Nucleus accumbens (tissue), 56 donors: ENCODE measurements at places on chromosomes 13 and 19.

DNA sequence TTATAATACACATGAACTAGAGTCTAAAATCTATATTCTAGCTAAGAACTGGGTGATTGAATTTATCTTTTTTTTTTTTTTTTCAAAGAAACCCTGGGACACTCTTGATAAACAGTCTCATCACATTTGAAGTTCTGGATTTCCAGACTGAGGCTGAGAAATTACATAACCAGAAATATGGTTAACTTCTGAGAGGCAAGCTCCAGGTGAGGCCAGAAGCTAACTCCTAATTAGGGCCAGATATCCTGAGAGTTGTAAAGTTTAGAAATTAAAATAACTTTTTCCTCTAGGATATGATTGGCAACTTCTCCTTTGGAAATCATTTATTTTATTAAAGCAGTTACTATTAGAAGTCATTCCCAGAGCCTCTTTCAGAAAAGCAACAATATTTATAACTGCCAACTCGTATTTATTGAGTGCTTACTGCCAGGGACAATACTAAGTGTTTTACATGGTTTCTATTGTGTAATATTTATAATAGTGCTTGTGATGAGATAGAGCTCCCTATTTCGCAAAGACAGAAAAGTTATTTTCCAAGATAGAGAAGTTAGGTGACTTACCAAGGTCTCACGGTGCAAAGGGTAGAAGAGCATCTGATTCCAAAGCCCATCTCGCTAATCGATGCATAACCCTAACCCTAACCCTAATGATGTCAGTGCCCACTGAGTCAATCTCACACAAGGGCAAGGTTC lies 187.7 kb downstream of the DCT start:
- DNase-seq = no peak

DNA sequence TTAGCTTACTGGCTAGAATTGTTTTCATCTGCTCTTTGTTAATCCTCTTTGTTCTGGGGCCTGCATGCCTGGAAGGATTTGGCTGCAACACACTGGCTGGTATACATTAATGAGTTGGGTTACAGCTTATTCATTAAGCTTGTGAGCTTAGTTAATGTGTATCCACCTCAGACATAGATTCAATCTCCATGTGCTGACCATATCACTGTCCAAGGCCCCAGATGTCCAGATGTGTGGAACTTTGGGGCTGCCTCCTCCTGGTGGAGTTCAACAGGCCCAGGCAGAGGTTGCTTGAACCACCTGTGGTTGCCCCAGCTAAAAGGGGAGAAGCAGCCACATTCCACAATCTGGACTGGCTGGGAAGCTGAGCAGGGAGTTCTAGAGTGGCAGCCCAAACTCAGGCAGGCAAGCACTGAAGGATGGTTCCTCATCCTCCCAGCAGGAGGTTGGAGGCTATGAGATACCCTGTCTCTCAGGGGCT lies 5.4 kb downstream of the DIAPH3 start:
- DNase-seq = no peak

DNA sequence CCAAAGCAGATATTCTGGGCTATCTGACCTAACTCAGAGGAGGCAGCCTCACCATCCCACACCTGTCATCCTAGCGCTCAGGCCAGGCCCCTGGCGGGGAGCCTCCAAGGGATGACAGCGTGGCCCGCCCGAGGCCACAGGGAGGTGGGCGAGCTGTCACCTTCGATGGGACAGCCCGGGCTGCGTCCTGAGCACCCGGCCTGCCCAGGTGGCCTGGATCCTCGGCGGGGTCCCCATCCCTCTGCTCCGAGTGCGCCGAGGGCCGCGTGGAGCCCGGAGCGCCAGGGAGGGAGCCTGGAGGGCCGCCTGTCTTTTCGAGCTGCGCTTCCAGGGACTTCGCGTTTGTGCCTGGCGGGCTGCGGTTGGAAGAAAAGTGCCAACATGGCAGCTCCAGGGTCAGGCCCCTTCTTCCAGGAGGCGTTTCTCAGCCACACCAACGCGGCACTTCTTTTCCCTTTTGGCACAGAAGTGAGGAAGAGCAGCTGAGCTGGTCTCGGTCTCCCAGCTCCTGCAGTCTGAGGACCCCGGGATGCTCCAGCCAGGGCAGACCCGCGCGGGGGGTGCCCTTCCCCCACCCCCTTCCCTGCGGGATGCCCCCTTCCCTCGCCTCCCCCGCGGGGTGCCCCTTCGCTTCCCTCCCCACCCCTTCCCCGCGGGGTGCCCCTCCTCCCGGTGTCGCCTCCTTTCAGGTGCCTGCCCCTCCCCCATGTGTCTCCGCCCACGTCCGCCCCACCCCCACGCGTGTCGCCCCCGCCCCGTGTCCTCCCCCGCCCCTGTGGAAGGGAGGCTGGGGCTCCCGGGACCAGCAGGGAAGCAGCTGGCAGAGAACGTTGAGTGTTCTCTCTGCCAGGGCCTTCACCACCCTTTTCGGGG lies 42.3 kb downstream of the GJA3 start:
- peak; percentile 67 for DNase-seq

DNA sequence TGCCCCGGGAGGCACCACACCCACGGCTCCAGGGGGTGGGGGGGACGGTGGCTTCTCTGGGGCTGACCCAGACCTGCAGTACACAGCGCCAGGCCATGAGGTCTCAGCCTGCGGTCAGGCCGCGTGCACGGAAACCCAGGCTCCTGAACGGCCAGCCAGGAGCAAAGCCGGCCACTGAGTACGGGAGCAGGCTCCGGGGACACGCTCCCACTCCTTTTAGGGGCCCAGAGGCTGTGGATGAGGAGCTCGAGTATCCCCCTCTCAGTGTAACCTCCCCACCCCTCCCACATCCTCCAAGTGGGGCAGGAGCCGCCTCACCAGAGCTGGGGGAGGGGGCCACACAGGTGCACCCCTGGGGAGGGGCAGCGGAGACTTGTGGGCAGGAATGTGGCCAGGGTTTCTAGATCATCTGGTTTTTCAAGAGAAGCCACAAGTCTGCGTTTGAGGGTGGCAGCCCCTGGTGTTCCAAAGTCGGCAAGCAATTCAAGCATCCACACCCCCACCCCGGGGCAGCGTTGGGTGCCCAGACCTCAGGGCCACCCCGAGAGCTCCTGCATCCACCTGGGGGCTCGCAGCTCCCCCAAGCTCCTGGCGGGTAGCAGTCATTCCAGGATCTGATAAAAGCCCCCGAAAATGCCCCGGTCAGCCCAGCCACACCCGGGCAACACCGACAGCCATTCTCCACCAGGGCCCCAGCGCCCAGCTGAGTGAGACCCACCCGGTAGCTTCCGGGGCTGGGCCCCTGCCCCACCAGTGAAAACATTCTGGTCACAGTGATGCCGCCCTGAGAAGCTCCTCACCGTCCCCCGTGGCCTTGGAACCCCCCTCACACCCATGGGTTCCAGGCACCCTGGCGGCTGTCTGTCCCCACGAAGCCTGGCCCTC lies 6.1 kb downstream of the SBNO2 start:
- DNase-seq = no peak

- no peak for DNase-seq
These were observed 437.3 kb upstream of the HTR2A start for GRCh38 chr13:47334173-47334572.

DNA sequence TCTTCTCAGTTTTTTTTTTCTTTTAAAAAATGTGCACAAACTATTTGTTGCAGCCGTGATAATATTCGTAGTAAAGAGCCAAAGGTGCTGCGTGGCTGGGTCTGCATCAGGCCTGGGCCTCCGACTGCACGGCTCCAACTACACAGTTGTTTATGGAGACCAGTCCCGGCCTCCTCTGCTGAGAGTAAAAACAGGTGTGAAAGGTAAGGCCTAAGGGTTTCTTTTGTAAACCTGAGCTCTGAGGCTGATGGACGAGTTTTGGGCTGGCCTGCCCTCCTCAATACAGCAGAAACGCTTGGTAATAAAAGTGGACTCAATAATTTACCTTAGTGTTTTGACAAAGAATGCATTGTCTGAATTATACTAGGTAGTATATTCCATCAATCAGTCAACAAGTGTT lies 3.9 kb downstream of the MBNL2 start:
- no peak for DNase-seq

DNA sequence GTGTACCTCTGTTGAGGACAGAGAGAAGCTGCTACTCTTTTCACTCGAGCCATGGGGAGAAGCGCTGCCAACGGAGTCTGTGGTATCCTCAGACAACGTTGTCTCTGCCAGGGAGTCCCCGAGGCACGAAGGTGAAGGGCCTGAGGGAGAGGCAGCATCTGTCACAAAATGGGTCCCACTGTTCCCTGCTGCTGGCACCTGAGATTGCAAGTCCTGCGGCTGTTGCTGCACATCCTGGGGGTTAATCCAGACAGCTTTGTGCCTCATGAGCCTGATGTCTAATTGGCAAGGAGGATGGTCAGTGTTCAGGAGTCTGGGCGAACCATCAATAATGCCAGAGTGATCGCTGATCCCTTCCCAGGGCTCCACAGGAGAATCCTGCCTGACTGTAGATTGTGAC lies 15.0 kb downstream of the RUBCNL start:
- no peak for DNase-seq

DNA sequence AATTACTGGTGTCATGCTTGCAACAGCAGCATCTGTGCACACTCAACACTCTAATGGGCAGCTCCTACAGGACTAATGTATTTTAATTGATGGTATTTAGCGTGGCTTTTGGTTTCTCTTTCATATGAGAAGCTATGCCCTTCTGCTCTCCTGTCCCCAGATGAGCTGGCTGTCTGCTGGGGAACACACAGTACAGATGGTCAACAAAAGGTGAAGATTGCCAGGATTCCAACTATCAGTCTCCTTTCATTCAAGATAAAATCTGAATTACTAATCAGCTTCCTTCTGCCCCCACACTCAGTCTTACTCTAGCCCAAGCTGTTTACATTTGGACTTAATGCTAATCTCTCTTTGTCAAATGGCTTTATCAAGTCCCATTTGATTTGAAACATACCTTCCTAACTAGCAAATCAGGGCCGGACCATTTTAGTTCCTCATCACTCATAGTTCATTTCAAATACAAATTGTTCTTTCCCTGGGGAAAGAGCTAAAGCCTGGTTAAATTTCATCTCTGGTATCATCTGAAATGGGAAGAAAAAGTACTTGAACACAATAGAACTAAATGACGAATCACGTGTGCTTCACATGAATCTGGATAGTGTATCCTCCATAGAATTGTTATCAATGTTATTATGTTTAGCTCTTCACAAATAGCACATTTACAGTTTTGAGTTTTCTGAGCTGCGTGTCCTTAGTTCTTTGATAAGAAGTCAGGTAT lies 988.0 kb downstream of the PCDH17 start:
- no peak for DNase-seq

GRCh38 chr19:18172331-18173053 lies 1.1 kb upstream of the IFI30 start:
- no peak for DNase-seq

DNA sequence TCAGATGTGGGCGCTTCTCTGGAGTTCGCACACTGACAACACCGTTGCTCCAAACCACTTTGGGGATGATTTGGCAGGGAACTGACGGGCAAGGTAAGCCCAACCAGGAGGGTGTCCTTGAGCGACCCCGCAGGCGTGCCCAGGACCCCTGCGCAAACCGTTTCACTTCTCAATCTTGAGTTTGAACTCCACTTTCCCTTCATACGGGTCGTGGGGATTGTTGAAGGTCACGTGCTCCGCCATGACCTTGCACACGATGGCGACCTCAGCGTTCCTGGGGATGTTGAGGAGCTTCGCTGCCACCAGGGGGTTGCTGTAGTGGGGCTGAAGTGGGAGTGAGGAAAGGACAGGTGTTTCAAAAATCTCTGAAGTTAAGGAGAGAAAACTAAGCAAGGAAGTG lies 8.8 kb downstream of the ATP4B start:
- no peak for DNase-seq

- DNase-seq = no peak
These were observed 51.3 kb downstream of the MBNL2 start for GRCh38 chr13:97273341-97273831.

DNA sequence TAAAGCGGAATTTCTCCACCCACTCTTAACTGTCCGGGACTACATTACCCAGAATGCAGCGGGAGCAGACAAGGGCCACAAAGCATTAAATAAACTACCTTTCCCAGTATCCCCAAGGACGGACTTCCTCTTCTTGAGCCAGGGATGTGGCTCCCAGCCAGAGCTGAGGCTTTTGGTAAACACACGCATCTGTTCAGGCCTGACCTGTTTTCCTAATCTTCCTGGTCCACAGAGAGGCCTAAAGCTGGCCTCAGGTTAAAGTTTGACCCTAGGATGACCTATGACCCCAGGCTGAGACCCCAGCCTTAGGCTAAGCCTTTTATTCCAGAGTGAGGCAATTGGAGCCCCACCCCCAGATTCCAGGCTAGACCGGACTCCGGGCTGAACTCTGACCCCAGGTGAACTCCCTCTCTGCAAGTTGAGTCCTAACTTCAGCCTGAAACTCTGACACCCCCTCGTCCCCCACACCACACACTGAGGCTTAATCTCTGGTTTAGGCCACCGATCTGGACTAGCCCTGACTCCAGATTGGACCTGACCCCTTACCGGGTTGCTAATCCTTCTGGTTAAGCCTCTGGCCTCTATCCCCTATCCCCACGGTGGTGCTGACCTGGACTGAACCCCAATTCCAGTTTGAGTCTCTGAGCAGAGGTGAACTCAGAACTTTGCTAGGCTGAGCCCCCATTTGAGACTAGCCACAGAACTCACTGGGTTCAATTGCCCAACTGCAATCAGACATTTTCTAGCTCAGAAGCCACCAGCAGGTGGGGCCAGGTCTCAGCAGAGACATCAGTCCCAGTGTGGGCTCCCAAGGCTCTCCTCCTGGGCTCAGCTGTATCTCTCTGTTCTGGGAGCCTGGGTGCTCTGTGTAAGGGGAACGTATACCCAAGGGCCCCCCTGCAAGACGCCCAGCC lies 750 bp upstream of the GPR108 start:
- peak; percentile 67 for DNase-seq

DNA sequence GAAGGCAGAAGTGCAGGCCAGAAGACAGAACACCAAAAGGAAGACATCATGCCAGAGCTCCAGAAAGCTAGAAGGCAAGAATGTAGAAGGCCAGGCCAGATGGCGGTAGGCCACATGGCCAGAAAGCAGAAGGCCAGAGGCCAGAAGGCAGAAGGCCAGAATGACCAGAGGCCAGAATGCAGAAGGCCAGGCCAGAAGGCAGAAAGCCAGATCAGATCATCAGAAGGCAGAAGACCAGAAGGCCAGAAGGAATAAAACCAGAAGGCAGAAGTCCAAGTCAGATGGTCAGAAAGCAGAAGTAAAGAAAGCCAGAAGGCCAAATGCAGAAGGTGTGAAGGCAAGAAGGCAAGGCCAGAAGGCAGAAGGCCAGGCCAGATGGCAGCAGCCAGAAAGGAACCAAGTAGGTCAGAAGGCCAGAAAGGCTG lies 185.0 kb downstream of the TUBA3C start:
- no peak for DNase-seq

GRCh38 chr13:102724923-102725322 lies 30.1 kb upstream of the METTL21C start:
- no peak for DNase-seq

GRCh38 chr13:97116754-97117153 lies 105.4 kb upstream of the MBNL2 start:
- no peak for DNase-seq

GRCh38 chr13:89401264-89401675 lies 1730.1 kb downstream of the SLITRK5 start:
- no peak for DNase-seq

GRCh38 chr13:42375663-42376062 lies 103.7 kb downstream of the AKAP11 start:
- no peak for DNase-seq

GRCh38 chr19:36686365-36687213 lies 823 bp upstream of the ZNF567 start:
- peak; percentile 31 for DNase-seq

GRCh38 chr19:10205636-10206035 lies 10.9 kb upstream of the DNMT1 start:
- DNase-seq = no peak

GRCh38 chr19:45901432-45901911 lies 941 bp downstream of the MYPOP start:
- no peak for DNase-seq

GRCh38 chr13:88801361-88801760 lies 1130.2 kb downstream of the SLITRK5 start:
- DNase-seq = no peak
